Cerebellum (tissue), 4 donors: ENCODE measurements at places on chromosomes 6 and 20. TPM values are rescaled to one million over a fixed set of nuclear protein-coding genes. Genes with fewer than 3 reads are reported as not detected.

The FILIP1 gene
- total RNA-seq, result 1.5 TPM

The GGTLC1 gene
- total RNA-seq, result not detected

The SLC24A3 gene
- 15.7 TPM for total RNA-seq

The PSMB9 gene
- total RNA-seq, result 1.4 TPM

The MOCS1 gene
- total RNA-seq, result 7.2 TPM

The EYA4 gene
- total RNA-seq, result 2.4 TPM

The RPS6KA2 gene
- total RNA-seq, result 16.2 TPM

The GSTA1 gene
- not detected for total RNA-seq

The KIAA1755 gene
- total RNA-seq, result 5.6 TPM

The MPC1 gene
- total RNA-seq, result 27.1 TPM

The TP53TG5 gene
- total RNA-seq, result not detected

The ADGRG6 gene
- total RNA-seq, result 25.6 TPM

The DPPA5 gene
- not detected for total RNA-seq

The MATN4 gene
- not detected for total RNA-seq

The FLRT3 gene
- total RNA-seq, result 40.5 TPM

The HIVEP1 gene
- total RNA-seq, result 26.4 TPM

The TEAD3 gene
- 2.1 TPM for total RNA-seq

The NANP gene
- 4.0 TPM for total RNA-seq

The MDN1 gene
- 38.9 TPM for total RNA-seq

The SYNDIG1 gene
- total RNA-seq, result 12.4 TPM

The SCUBE3 gene
- 2.5 TPM for total RNA-seq

The SLC26A8 gene
- 3.7 TPM for total RNA-seq

The PKHD1 gene
- 0.18 TPM for total RNA-seq

The PTCRA gene
- total RNA-seq, result not detected

The CST2 gene
- not detected for total RNA-seq

The ULBP2 gene
- 3.2 TPM for total RNA-seq

The SULF2 gene
- total RNA-seq, result 22.6 TPM

The ADGRF1 gene
- under 0.01 TPM for total RNA-seq

The TMEM14B gene
- total RNA-seq, result 46.7 TPM

The HLA-DPA1 gene
- 1.9 TPM for total RNA-seq

The PFDN4 gene
- 56.1 TPM for total RNA-seq

The SEL1L2 gene
- not detected for total RNA-seq

The TSPYL4 gene
- total RNA-seq, result 59.5 TPM
